ENCODE measurements at places on chromosomes 3 and 15.

GRCh38 chr3:56753206-56753820, 48.4 kb downstream of the ARHGEF3 start:
- DNase-seq = no peak

- no peak for DNase-seq
These were observed 105.3 kb upstream of the TOPAZ1 start for GRCh38 chr3:44136421-44136820.

DNA sequence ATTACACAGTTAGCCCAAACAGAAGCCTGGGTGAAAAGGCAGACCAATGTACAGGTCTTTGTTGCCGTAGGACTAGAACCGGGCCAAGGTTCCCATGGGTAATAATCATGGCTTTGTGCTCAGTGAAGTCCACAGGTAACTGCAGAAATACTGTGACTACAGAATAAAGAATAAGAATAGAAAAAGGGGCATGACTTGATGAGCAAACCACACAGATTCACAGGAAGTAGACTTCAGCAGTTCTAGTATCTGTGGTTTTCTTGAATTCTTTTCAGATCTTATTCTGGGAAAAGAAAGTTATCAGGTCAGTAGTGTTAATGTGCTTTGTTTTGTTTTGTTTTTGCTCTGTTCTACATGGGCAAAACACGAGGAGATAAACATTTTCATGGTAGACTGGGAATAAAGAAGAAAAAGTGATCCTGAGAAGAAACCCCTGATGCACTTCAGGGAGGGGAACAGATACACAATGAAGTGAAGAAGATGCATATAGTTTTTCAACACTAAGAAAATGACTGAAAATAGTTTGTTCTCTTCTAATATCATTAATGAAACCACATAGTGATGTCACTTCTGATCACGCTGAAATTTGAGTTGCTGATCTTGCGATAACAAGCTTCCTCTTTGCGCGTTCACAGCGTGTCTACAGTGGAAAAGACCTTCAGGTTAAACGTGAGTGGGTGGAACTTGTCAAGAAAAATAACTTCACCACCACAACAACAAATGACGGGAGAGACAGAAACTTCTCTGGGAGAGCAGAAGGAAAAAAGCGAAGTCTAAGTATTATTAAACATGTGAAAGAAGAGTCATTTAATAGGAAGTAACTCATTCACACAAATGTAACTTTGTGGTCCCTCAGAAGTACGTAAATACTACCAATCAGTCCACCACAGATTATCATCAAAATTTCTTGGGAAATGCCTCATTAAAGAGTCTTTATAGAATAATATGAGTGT, 315.8 kb upstream of the SATB1 start:
- no peak for DNase-seq

DNA sequence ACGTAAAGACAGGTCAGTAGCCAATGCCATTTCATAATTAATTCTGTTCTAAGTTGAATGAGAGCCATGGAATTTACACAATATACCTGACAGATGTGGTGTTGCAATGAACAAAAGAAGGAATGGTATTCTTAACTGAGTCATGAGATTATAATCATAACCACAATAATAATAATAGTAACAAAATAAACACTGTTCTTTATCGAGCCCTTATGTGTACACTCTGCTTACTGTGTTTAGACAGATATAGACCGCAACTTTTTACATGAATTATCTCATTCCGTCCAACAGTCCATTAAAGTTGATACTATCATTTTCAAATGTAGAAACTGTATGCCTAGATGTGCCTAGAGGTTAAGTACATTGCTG, 28.2 kb upstream of the SCAANT1 start:
- DNase-seq = no peak

DNA sequence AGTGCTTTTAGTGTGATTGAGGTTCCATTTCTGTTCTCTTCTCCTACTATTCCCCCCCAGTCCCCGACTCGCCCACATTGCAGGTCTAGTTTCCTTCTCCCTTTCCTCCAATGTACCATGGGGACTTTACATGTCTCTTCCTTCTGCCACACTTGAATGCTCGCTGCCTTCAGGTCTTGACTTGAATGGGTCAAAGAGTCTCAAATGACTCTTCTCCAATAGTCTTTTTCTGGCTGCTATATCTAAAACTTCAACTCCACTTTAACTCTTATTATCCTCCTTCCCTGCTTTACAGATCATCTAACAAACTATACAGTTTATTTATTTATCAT, 213.9 kb upstream of the SLC2A2 start:
- no peak for DNase-seq

DNA sequence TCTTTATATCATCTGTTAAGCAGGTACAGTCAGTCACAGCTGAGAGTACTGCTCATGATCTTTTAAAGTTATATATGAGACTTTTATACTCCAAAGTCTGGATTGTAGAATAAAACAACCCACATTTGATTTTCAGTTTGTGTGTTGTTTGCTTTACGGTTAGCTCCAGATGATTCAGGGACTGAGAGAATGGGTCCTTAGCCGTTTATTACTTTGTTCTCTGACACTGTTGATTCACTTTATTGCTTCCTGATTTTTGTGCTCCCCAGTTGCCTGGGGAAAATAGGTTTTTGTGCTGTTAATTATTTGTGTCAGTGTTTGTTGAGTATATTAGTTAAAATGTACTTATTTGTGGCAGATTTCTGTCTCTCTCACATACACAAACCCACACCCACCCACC, 8.6 kb upstream of the EBLN2 start:
- DNase-seq = no peak

- DNase-seq = no peak
These were observed 85.7 kb downstream of the ST6GAL1 start for GRCh38 chr3:187015903-187016638.

DNA sequence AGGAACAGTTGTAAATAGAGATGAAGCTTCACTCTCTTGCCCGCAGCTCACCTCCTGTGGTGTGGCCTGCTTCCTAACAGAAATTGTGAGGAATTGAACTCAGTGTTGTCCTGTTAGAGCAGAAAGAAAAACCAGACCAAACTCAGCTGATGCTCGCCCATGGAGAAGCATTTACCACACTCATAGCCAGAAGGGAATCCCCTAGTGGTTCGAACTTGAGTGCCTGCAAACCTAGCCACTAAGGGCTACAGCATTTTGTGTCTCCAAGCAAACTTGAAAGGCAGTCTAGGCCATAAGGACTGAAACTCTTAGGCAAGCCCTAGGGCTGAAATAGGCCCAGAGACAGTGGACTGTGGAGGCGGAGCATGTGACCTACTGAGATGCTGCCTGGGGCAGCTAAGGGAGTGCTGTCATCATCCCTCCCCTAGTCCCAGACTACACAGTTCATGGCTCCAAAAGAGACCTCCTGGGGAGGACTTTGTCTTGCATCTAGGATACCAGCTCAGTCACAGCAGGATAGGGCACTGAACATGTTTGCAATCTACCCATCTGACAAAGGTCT, 44.5 kb upstream of the MCTP2 start:
- DNase-seq = no peak

DNA sequence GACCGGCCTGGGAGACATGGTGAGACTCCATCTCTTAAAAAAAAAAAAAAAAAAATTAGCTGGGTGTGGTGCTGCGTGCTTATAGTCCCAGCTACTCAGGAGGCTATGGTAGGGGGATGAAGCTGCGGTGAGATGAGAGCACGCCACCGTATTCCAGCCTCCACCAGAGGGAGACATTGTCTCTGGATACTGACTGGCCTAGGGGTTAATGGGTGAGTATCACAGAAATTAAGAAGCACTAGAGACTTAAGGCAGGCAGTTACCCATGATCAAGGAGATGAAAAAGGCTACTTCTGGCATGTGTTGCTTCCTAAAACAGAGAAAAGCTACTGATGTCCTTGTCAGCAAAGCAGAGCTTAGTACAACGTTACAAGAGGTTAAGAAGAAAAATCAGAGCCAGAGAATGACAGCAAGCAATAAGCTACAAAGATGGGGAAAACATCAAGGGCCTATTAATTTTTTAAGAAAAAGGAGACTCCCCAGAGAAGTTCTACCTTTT, 8.6 kb downstream of the TFRC start:
- DNase-seq = peak; percentile 70
